Fibroblast of villous mesenchyme (primary cell): ENCODE measurements at places on chromosomes 1 and 21. TPM values are rescaled to one million over a fixed set of nuclear protein-coding genes. Genes with fewer than 3 reads are reported as not detected.

GRCh38 chr1:181094416-181095212 is 6.1 kb downstream of the IER5 start:
- DNase-seq = peak; percentile 90

GRCh38 chr1:223759273-223759672 is 46.9 kb downstream of the CAPN2 start:
- DNase-seq = no peak

The HRNR gene
- total RNA-seq = not detected in 2 replicates

GRCh38 chr1:186502087-186502486 is 41.2 kb upstream of the PDC start:
- no peak for DNase-seq

DNA sequence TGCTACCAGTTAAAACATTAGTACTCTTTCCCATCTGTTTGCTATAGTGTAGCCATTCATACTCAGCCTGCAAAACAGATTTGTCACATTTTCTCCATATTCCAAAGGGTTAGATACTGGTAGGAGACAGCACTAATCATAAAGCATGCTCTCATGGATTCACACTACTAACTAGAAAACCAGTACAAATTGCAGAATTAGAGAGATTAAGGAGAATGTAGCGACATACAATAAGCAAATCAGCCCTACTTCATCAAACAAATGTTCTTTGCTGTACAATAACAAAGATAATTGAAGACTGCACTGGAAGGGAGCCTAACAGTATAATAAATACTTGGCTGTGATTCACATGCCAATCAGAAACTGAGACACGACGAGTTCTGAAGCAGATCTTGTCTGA is 368.0 kb upstream of the PRMT6 start:
- DNase-seq = no peak

The FAM72A gene
- 2.3 and 3.5 TPM in 2 replicates for total RNA-seq

The S100A3 gene
- 18.0 and 20.3 TPM in 2 replicates for total RNA-seq

DNA sequence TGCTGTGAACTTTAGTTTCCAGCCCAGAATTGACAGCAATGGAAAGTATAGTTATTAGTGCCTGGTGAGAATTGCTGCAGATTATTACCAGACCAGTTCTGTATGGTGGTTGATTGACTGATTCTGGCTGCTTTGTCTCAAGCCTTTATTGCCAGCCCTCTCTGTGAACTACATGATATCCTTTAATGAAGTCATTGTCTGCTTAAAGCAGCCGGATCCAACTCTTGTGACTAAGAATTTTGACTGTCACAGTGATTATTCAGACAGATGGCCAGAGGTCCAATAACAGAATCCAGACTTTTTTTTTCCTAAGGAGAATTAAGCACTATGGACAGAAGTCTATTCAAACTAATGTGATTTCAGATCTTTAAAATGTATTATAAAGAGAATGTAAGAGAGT is 1548.6 kb upstream of the B3GALT2 start:
- DNase-seq = no peak

The SLC9C2 gene
- total RNA-seq = not detected in 2 replicates

- no peak for DNase-seq
Measured at GRCh38 chr1:225941187-225941941, at the start of gene LEFTY2. Gene LEFTY2 (minus strand): TSS chr1:225941220. CDS start chr1:225941140, 80 bp downstream.

GRCh38 chr1:13869172-13869797 is 169.3 kb downstream of the PRDM2 start:
- DNase-seq = no peak

The TTF2 gene
- 15.1 and 21.2 TPM in 2 replicates for total RNA-seq

The SLC25A24 gene
- total RNA-seq = 62.2 and 80.7 TPM in 2 replicates

DNA sequence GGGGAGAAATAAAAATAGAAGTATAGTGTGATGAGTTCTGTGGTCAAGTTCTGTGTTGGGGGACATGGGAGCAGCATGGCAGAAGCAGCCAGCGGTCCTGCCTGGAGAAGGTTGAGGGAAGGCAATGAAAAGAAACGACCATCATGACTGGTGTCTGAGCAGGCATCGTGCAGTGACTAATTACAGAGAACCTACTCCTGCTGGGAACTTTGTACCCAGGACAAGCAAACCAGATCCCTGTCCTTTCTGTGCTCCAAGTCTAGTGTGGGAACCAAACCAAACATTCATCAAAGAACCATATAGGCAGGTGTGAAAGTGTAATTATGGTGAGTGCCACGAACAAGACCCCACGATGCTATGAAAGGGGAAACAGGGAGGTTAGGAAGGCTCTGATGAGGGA is 25.8 kb downstream of the KIAA0040 start:
- DNase-seq = no peak

The DUSP10 gene
- 29.6 and 35.8 TPM in 2 replicates for total RNA-seq

The GPR89B gene
- 12.6 and 19.0 TPM in 2 replicates for total RNA-seq

DNA sequence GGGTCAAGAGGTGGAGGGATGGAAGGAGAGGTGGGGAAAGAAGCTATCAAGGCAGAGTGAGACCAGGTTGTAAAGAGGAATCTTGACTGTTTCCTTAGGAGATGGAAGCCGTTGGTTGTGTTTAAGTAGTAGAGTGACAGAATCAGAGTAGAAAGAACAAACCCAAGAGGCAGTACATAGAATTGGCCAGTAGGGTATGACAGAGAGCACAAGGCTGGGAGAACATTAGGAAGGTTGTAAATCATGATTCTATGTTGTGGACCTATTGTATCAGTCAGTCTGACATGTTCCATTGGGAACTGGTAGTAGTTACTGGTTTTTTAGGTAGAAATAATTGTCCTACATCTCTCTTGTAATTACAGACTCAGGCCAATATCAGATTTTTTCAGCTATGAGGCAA is 486.9 kb upstream of the USP24 start:
- DNase-seq = no peak

- no peak for DNase-seq
Measured at GRCh38 chr1:206606867-206607266, 5.4 kb downstream of the EIF2D start.

- no peak for DNase-seq
Measured at GRCh38 chr1:182279302-182279701, 112.3 kb downstream of the GLUL start.

- DNase-seq = no peak
Measured at GRCh38 chr1:192830595-192831246, 21.9 kb downstream of the RGS2 start.

DNA sequence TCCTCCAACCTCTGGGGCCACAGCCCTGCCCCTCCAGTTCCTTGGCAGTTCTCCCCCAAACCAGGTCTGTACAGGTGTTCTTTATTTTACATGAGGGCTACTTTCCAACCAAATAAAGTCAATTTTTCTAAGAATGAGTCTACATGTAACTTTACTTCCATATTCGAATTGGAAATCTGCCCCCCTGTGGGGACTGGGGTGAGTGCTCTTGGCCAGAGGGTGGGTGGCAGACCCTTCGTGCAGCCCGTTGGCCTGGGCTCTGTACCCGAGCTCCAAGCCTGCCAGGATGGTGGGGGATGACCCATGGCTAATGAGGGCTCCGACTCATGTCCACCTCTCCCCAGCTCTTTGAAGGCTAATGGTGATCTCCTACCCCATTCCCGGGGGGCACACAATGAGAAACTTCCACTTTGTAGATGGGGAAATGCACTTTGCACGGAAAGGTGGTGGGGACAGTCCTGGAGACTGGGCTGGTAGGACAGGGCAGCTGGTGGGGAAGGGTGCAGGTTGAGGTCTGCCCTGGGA is 589 bp upstream of the CATSPER4 start:
- DNase-seq = no peak

GRCh38 chr1:160112357-160112756 is 3.2 kb upstream of the ATP1A2 start:
- DNase-seq = no peak
